Vagina (tissue), 2 donors: ENCODE measurements at places on chromosomes 7 and 10.

DNA sequence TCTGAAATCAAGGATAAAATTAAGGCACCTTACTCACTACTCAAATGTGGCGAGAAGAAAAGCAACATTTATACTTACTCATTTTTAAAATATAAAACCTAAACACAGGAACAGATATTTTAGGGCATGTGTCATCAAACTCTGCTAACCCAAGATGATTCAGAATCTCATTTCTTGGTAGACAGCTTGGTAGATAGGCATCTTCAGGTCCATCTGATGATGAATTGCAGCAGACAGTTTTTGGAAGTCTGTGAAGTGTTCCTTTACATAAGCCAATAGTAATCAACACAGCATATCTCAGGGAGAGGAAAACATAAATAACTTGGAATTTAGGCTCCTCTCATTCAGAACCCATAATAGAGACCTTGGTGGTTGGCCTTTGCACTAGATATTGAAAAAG lies 3.4 kb downstream of the HIPK2 start:
- no peak for DNase-seq

GRCh38 chr7:30934225-30934624 lies 22.6 kb downstream of the AQP1 start:
- DNase-seq = peak; percentile 83

DNA sequence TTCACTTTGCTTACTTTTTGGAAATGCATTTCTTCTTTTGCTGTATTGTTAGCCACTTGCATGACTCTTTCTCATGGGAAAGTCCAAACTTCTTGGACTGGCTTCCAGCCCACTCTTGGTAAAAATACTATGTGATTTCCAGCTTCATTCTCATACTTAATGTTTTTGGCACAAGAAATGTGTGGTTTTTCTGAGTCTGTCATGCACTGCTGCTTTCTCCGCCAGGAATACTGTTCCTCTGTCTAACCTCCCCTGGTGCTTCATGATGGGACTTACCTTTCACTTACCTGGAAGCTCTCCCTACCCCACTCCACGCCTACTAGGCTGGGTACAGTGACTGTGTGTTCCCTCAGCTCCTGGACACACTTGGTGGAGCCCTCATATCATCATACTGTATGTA lies 18.7 kb downstream of the MGAM2 start:
- no peak for DNase-seq

DNA sequence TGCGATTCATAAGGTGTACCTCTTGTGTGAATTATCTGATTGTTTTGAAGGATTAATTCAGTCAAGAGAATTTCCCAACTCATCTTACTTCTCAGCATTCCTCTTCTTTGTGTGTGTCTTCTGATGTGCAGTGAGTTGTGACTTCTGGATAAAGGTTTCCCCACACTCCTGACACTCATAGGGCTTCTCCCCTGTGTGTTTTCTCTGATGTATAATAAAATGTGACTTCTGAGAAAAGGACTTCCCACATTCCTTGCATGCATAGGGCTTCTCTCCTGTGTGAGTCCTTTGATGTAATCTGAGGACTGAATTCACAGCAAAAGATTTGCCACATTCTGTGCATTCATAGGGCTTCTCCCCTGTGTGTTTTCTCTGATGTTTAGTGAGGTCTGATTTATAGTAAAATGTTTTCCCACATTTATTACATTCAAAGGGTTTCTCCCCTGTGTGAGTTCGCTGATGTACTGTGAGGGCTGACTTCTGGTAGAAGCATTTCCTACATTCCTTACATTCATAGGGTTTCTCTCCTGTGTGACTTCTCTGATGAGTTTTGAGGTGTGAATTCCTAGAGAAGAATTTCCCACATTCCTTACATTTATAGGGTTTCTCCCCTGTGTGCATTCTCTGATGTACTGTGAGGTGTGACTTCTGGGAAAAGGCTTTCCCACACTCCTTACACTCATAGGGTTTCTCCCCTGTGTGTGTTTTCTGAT lies 24.2 kb downstream of the ZNF25 start:
- no peak for DNase-seq

GRCh38 chr10:15795036-15795792 lies 65.1 kb downstream of the MINDY3 start:
- no peak for DNase-seq

DNA sequence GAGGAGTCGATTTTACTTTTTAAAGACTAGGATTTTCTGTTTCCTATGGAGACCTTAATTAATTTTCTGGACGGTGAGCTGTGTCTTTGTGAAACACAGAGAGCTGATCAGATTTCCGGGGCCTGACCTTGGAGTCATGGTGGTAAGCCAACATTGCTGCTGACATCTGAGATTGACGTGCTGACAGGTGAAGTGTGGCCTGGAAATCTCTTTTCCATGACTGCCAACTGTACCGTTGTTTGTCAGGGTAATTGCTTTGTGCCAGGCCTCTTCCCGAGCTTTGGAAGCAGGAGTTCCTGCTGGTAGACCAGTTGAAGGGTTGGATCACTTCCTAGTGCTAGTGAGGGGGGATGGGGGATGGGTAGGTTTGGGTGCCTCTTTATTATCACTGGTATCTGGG lies 71.2 kb downstream of the ADRA2A start:
- no peak for DNase-seq

DNA sequence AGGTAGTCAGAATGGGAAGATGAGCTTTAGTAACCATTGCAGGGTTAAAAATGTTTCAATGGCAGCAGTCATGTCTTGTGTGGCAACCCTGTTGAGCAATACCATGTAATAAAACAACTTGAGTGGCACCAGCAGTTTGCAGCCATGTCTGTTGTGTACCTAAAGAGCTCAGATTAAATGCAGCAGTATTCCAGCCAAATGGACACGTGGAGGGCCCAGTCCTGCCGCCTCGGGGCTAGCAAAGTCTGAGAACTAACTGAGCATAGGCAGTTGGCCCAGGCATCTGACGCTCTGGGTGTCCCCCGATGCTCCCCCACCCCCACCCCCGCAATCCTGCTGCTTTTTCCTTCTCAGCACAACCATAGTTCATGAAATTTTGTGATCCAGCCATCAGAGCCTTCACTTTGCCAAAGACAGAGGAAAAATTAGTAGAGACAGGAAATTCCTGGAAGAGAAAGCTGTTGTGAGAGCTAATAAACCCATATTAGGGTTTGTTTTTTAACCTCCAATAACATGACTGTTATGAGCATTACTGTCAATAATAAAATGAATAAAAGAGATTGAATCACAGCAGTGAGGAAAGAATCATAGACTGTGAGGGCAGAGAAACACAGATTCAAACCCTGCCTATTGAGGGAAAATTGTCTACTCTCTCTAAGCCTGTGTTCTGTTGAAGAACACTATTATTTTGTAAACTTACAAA lies 220.6 kb upstream of the RHOBTB1 start:
- peak; percentile 89 for DNase-seq

GRCh38 chr7:128899392-128899791 lies 11.1 kb downstream of the KCP start:
- no peak for DNase-seq

GRCh38 chr7:6294839-6295238 lies 22.4 kb upstream of the CYTH3 start:
- no peak for DNase-seq

GRCh38 chr7:80916770-80917741 lies 1.8 kb downstream of the SEMA3C start:
- DNase-seq = no peak

DNA sequence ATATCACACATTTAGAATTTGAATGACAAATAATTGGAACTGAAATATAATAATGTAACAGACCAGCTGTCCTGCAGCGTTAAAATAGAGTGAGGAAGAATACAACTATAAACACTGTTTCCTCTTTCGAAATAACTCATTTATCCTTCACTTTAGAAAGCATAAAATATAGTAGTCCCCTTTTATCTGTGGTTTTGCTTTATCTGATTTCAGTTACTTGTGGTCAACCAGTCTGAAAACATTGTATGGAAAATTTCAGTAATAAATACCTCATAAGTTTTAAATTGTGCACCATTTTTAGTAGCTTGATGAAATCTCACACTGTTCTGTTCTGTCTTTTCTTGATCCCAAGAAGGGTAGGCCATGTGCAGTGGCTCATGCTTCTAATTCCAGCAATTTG lies 31.7 kb downstream of the POLR1F start:
- DNase-seq = no peak

DNA sequence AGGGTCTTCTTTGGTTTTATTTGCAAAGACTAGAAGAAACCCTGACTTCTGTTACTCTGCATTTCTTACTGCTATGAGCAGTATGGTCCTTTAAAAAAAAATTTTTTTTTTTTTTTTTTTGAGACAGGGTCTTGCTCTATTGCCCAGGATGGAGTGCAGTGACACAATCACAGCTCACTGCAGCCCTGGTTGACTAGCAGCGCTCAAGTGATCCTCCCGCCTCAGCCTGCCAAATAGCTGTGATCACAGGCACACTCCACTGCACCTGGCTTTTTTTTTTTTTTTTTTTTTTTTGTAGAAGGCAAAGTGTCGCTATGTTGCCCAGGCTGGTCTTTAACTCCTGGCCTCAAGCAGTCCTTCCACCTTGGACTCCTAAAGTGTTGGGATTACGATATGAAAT lies 17.4 kb downstream of the CNNM2 start:
- DNase-seq = no peak

- no peak for DNase-seq
Observed at GRCh38 chr10:61588770-61589211, 73.9 kb upstream of the CABCOCO1 start.

DNA sequence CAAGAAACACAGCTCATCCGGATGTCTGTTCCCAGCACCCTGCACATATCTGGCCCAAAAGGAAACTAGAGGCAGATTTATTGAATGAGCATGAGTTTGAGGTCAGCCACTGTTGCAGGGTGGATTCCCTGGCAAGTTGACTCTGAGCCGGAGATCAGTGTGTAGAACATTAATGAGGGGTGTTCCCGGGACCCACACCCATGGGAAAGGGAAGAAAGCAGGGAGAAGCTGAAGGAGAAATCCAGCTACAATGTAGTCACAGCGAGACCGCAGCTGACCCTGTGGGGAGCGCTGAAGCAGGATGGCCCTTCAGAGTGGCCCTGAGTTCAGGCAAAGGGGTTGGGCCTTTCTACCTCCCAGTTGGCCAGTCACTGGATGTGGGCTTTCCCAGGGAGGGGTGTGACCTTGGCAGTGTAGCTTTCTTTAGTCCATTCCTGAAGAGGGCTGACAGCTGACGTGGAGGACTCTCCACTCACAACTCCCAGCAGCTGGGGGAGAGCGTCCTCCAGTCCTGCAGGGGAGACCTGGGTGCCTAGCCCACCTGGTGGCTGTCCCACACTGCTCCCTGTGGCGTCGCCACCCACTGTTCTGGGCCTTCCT lies 324.2 kb upstream of the ZMIZ1 start:
- DNase-seq = no peak

- no peak for DNase-seq
Observed at GRCh38 chr7:144862612-144863319, 26.9 kb upstream of the TPK1 start.

DNA sequence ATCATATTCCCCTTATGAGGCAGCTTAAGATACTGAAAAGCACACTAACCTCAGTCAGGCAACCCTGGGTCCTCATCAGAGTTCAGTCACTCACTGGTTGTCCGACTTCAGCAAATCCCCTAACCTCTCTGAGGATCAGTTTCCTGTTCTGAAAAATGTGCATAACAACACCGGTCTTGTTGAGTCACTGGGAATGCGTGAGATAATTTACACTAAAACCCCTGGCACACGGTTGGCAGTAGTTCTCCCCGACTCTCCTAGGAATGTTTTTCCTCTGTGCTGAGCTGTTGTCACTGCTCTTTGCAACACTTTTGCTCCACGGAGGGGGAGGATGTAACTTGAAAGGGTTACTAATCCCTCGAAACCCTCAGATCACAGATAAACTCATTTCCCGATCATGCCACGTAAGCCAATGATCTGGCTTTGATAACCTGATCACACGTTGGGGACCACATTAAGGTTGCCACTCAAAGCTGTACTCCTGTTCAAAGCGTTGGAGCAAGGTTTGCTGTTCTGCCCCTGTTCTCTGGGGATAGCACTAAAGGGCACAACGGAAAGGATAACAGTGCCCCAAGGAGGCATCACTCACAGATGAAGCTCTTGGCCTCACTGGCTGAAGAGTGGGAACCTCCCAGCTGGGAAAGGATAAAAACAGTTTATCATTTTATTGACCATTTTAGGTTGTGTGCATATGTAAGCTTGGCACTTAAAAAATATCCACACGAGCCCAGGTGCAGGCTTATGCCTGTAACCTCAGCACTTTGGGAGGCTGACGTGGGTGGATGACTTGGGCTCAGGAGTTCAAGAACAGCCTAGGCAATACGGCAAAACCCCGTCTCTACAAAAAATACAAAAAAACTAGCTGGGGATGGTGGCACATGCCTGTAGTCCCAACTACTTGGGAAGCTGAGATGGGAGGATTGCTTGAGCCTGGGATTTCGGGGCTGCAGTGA lies 5.0 kb upstream of the RBM17 start:
- DNase-seq = no peak

DNA sequence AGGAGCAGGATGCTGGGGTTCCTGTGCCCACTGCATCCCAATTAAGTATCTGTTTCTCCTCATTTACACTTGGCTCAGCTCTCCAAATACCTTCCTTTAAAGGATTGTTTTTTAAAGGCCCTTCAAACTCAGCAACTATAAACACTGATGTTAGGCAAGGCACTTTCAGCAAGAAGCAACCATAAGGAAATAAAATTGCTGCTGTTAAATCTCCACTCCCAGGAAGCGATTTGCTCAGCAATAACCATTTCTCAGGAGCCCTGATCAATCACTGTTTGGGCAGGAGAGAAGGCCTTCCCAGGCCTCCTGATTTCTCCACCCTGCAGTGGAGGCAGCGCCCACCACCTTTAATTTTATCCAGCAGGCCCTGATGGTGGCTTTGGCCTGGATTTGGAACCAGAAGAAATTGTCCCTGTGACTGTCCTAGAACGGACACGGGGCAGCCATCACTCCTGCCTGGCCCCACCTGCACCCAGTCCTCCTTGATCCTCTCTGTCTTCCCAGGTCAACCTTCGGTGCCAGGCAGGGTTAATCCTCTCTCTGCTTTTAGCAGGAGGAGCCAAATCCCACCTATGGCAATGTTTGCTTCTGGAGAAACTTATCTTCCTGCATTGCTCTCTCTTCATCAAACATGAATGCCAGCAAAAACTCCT lies 199.8 kb downstream of the PLXNA4 start:
- no peak for DNase-seq

- DNase-seq = no peak
Observed at GRCh38 chr10:63210611-63211196, 77.6 kb downstream of the NRBF2 start.

- no peak for DNase-seq
Observed at GRCh38 chr10:133487085-133487484, 33.3 kb downstream of the SCART1 start.

- DNase-seq = no peak
Observed at GRCh38 chr10:125448596-125448995, 234.4 kb downstream of the TEX36 start.

GRCh38 chr10:29783201-29783947 lies 148.6 kb upstream of the SVIL start:
- no peak for DNase-seq

- no peak for DNase-seq
Observed at GRCh38 chr10:79340646-79341244, 6.5 kb upstream of the PPIF start.

- no peak for DNase-seq
Observed at GRCh38 chr10:94423627-94424026, 21.3 kb downstream of the TBC1D12 start.
